Neural crest cell (in vitro differentiated cells): ENCODE measurements at places on chromosomes 2 and 18.
A peak's percentile ranks its signal among the peaks of the same experiment; 100 is the strongest.

DNA sequence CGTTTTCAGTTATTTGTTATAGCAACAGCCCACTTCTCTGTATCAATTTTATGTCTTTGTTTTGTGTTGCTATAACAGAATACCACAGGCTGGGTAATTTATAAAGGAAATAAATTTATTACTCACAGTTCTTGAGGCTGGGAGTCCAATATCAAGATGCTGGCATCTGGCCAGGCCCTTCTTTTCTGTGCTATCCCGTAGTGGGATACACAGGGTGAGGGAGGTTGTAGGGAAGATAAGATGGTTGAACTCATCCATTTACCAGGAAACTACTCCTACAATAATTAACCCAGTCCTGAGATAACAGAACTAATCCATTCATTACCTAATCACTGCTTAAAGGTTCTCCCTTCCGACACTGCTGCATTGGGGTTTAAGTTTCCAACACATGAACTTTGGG is 220.7 kb downstream of the TPGS2 start:
- DNase-seq = no peak

GRCh38 chr2:121142452-121142851 is 142.6 kb downstream of the TFCP2L1 start:
- DNase-seq = no peak

- DNase-seq = no peak
Observed at GRCh38 chr2:53739032-53739431, 28.6 kb upstream of the CHAC2 start.

GRCh38 chr2:235951982-235952381 is 216.2 kb downstream of the GBX2 start:
- no peak for DNase-seq

- DNase-seq = no peak
Observed at GRCh38 chr2:197839327-197839726, 34.9 kb downstream of the PLCL1 start.

DNA sequence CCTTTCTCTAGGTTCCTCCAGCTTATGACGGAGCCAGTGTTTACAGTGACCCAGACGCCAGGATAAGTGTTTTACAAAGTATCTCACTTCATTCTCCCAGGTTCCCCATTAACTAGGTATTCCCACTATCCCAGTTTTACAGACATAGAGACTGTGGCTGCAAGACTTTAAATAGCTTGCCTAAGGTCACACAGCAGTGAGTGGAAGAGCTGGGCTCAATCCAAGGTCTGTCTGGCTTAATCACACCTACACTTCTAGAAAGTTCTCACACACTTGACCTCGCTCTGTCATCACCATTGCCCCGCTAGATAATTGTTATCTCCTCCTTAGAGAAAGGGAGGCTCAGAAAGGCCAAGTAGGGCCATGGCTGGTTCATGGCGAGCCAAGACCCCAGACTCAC is 110.2 kb downstream of the ANTXR1 start:
- no peak for DNase-seq

GRCh38 chr2:74893332-74893731 is 59.4 kb downstream of the HK2 start:
- no peak for DNase-seq

- no peak for DNase-seq
Observed at GRCh38 chr18:57141208-57142129, 5.4 kb upstream of the BOD1L2 start.

DNA sequence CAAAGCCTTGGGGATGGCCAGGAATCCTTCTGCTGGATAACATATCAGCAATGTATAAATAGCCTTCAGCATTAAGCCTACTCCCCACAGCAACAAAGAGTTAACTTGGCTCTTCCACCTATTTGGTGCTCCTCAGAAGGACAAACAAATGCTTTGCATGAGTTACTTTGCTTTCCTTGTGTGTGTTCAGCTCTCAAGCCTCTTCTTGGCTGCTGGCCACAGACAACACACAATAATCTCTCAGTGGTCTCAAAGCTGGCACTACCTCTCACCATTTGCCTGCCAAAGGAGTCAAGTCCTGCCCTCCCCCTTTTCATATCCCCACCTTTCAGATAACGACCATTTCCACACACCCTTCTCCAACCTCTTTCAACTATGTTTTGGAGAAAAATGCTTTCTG is 17.5 kb downstream of the FTCDNL1 start:
- DNase-seq = no peak

GRCh38 chr2:3458396-3459184 is 60.7 kb downstream of the ADI1 start:
- no peak for DNase-seq

DNA sequence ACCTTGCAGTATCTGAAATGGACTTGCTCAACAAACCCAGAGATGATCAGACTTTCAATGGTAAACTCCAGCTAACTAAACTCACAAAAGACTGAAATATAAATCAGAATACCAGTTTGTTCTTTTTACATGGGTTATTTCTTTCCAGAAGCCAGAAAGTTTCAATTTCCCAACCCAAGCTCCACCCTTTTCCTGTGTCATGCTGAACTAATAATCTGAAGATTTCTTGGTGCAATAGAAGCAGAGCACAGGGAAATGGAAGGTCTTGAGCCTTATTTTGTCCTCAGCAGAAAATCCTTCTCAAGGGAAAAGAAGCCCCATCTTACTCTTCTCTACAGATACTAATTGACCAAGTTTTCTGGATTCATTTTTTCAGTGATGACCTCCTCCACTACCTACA is 93.3 kb upstream of the PAPOLG start:
- no peak for DNase-seq

DNA sequence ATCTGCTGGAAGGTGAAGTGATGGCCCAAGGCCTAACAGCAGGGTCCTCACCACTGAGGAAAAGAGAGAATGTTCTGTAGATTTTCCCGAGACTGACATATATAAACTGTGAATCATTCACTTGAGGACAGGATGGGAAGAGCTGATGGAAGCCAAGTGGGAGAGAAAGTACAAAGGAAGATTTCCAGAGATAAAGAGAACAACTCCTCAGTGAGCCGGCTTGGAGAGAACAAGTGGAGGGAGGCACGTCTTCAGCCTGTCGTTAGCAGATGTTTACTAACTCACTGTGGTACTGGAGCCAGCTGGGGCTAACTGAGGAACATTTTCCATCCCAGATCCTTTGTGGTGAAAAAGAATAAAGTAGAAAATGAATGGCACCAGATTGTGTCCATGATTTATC is 552.9 kb upstream of the TNP1 start:
- no peak for DNase-seq

- no peak for DNase-seq
Observed at GRCh38 chr2:187403568-187404260, 44.3 kb downstream of the CALCRL start.

DNA sequence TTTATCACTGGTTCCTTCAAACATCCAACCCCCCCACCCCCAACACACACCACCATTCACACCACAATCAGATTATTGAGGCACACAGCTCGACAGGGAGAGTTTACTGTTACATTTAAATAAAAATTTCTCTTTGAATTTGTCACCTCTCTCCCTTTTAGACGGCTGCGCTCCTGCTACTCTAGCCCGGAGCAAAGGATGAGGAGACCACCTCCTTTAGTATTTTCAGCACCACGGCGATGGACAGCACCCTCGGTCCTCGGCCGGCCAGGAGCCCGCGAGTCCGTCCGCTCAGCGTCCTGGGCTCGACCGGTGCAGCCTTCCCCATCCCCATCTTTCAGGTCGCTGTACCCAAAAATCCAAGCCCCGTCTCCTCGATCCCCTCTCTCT is 892 bp downstream of the CELF4 start:
- DNase-seq = peak; percentile 89

DNA sequence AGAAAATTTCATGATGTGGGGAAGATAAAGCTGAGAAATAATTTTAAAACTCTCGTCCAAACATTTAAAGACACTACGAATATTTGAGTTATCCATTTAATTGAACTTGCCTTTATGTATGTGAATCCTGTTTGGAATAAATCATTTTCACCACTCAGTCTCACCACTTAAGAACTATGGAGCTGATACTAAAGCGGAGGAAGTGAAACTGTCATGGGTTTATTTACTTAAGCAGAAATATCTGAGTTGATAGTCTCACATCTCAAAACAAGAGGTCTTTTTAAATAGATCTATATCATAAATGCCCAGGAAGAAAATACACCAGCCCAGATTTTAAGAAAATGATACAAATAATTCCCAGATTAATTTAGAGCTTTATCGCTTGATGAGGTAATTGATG is 532.4 kb downstream of the ZNF804A start:
- DNase-seq = no peak

- no peak for DNase-seq
Observed at GRCh38 chr2:113172721-113173541, 840 bp upstream of the PSD4 start.

GRCh38 chr2:231168460-231169139 is 29.8 kb upstream of the ARMC9 start:
- no peak for DNase-seq

- DNase-seq = no peak
Observed at GRCh38 chr18:23629444-23629946, 33.2 kb downstream of the ANKRD29 start.

DNA sequence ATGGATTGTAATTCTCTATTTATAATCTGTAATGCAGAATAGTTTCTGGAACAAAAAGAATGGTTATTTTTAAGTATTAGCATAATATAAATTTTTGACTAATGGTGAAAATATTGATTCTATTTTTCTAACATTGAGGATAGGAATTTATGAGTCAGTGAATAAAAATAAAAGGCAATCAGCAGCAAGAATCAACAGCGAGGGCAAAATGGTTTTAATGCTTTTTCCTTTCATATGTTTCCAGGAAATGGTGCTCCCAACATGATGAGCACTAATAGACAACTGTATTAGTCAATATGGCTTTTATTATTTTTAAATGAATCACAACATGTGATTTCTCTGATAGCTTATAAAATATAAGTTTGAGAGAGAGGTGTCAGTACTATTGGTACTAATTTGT is 90.7 kb upstream of the TFPI start:
- DNase-seq = no peak

DNA sequence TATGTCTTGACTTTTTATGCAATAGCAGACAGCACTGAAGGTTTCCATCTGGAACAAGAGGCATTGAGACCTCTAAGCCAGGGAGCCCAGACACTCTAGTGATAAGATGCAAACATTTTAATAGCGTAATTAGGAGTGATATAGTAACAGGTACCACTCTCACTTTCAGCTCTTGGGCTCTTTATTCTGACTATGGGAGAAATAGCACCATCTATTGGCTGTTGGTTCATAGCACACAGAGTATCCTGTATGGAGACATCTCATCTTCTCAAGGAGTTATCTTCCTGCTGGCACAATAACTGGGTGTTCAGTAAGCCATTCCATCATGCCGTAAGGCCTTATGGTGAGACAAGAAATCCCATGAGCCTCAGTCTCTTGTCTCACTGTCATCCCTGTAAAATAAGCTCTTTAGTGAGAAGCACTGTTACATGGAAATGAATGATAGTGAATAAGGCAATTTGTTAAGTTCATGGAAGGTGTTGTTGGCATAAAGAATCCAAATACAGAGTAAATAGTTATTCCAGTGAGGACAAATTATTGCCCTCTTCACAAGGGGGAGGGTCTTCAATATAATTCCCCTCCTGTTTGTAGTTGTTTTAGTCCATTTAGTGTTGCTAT is 48.3 kb downstream of the THUMPD2 start:
- DNase-seq = no peak

- no peak for DNase-seq
Observed at GRCh38 chr18:7273301-7273921, 42.5 kb downstream of the LRRC30 start.

- DNase-seq = no peak
Observed at GRCh38 chr2:20514596-20515269, 67.9 kb downstream of the RHOB start.

DNA sequence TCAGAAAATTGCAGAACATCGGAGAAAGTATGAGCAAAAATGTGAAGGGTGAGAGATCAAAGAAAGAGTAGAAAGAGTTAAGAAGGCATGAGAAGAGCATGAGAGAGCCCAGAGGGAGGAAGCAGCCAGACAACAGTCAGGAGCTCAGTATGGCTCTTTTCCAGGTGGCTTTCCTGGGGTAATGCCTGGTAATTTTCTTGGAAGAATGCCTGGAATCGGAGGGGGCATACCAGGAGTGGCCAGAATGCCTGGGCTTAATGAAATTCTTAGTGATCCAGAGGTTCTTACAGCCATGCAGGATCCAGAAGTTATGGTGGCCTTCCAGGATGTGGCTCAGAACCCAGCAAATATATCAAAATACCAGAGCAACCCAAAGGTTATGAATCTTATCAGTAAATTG is 271.8 kb upstream of the TFPI start:
- DNase-seq = no peak

- DNase-seq = no peak
Observed at GRCh38 chr2:233976690-233977294, 59.6 kb downstream of the TRPM8 start.

- DNase-seq = no peak
Observed at GRCh38 chr2:25402477-25402876, 60.8 kb upstream of the DNMT3A start.

DNA sequence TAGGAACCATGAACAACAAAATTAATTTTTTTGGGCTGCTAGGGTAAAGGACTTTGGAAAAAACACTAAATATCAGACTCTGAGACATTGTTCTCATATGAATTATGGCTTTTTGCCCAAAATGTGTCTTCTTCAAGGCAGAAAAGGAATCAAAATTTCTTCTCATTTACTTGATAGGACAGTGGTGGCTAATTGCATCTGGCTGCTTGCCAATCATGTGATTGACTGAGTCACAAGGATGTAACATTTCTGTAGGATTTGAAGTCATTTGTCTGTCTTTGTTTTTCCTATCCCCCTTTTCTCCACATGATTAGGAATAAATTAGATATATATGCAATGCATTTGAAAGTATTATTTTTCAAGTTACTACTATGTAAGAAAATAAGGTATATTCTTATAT is 130.2 kb downstream of the SLC4A10 start:
- no peak for DNase-seq

DNA sequence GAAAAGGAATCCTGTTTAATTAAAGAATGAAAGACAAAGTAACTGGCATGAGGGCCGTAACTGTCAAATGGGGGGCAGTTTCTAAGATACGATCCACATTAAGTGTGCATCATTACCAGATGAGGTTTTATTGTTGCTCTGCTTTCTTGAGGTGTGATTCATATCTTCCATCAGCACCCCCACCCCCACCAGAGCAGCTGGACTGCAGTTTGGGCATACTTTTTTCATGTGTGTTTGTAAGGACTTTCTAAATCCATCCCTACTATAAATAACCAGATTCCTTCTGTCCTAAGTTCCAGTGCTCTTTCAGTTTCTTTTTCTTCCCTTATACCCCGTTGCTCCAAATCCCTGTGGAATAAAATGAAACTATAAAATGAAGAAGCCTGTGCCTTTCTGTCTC is 142.1 kb downstream of the CDCA7 start:
- no peak for DNase-seq

DNA sequence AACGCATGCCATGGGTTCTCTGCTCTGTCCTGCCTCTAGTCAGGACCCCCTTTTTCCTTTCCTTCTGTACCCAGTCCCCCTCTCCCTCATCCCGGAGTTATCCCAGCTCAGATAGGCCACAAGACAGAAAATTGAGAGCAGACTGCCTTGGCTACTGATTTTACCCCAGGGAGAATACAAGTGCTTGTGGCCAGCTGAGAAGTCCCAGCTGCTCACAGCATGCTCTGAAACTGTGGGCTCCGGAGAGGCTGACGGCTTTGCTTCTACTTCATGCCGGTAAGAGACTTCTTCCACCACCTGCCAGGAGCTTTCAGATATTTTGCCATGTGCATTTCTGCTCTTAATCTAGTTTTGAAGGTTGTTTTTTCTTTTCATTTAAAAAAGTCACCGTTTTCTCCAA is 20.0 kb upstream of the SIX2 start:
- DNase-seq = no peak
